IMR-90 (cell line): ENCODE measurements at places on chromosomes 5 and 9. TPM values are rescaled to one million over a fixed set of nuclear protein-coding genes. Genes with fewer than 3 reads are reported as not detected.

Gene SEMA4D
- total RNA-seq = 0.56 and 0.90 TPM in 2 replicates

DNA sequence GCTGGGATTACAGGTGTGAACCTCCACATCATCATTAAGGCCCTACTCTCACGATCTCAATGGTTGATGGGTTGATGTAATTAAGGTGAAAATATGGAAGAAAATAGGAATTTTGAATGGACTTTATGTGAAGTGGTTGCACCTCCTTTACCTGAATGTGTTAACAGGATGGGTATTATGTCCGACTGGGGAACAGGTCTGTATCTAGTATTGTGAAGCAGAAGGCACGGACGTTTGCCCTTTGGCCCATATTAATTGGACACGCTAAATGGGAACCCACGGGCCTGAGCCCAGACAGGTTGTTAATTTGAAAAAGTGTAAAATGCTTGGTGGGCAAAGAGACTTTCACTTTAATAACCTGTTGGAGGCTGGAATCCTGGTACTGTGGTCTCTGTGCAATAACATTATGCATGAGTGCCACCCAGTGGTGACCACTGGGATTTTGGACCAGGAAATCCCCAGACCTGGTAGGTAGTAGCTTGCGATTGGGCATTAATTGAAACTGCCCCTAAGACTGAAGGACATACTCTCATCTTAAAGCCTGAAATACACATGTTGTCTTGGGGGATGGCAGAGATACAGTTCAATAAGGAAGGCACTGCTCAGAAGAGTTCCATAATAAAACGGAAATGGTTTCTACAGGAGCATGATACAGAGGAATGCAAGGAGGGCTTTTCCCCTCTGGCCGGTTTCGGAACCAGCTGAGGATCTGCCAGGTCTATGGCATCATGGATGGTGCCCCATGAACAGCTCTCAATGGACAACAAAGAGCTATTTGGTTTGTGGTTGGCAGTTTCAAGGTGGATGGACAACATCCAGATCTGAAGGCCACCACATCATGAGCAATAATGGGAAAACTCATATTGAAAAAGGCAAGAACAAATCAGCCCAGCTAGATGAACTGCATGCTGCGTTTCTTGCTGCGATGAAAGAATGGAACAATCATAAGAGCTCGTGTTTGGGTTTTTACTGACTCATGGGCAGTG lies 26.2 kb upstream of the BICD2 start:
- DNase-seq = peak; percentile 75

DNA sequence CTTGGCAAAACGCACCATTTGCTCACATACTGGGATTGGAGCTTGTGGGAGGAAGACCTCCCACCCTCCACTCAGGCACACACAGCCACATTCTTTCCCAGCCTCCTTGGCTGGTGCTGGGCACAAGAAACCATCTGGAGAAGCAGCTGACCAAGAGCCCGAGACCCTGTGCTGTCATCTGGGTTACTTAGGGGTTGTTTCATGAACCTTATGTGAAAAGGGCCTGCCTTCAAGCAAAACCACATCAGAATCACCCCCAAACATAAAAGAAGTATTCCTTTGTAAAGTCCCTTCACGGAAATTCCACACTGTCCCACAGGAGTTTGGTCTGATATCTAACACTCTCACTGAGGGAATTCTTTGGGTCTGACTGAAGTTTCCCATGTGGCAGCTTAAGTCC lies 172.1 kb downstream of the NR3C1 start:
- peak; percentile 17 for DNase-seq

Gene KCNIP1
- not detected in 2 replicates for total RNA-seq

DNA sequence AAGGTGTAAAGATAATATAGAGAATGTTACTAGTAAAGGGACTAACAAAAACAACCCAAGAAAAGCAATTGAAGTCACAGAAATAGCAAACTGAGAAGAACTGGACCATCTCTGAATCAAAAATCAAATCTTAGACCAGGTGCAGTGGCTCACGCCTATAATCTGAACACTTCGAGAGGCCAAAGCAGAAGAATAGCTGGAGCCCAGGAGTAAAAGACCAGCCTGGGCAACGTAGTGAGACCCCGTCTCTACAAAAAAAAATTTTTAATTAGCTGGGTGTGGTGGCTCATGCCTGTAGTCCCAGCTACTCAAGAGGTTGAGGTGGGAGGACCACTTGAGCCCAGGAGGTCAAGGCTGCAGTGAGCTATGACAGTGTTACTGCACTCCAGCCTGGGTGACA lies 27.3 kb downstream of the WNT8A start:
- no peak for DNase-seq

- no peak for DNase-seq
These were observed 623.3 kb downstream of the HINT1 start for GRCh38 chr5:130541617-130542221.

GRCh38 chr9:126235336-126236243 lies 91.0 kb upstream of the MVB12B start:
- no peak for DNase-seq

- DNase-seq = no peak
These were observed 80.2 kb downstream of the LURAP1L start for GRCh38 chr9:12855066-12855465.

DNA sequence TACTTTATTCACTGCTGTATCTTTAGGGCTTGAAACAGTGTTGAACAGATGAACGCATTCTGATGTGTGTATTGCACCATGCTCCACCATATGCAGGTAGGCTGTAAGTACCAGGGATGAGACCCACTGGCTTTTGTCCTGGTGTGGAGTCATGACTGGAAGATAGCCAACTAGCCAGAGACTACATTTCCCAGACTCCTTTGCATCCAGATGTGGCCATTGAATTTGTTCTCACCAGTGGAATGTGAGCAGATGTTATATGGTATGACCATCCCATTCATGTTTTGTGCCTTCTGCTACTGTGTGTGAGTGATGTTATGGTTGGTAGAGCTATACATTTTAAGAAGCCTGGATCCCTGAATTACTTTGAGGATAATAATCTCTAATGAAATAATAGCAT lies 7.4 kb upstream of the FBXL7 start:
- DNase-seq = no peak
